Erythroblast (primary cell): ENCODE measurements at places on chromosomes 11 and 22.

DNA sequence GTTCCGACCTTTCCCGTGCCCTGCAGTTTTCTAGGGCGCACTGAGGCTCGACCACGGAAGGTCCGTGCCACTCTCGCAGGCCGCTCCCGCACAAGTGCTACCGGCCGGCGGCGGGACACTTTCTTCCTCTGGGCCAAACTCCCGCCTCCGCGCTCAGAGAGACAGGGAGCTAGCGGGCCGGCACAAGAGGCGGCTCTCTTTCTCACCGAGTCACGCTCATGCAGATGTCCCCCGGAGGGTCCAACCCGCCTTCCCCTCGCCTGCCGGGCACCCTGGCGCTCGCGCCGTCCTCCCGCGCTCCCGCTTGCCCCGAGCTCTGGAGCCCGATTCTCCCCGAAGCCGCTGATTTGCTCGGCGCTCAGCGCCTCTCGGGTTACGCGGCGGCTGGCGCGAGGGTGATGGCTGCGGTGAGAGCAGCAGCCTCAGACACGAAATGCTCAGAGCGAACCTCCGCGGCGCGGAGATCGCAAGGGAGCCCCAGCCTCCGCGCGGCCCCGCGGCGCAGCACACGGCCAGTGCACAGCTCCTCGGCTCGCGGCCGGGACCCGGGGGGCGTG is 1.0 kb downstream of the LMO1 start:
- DNase-seq = no peak

DNA sequence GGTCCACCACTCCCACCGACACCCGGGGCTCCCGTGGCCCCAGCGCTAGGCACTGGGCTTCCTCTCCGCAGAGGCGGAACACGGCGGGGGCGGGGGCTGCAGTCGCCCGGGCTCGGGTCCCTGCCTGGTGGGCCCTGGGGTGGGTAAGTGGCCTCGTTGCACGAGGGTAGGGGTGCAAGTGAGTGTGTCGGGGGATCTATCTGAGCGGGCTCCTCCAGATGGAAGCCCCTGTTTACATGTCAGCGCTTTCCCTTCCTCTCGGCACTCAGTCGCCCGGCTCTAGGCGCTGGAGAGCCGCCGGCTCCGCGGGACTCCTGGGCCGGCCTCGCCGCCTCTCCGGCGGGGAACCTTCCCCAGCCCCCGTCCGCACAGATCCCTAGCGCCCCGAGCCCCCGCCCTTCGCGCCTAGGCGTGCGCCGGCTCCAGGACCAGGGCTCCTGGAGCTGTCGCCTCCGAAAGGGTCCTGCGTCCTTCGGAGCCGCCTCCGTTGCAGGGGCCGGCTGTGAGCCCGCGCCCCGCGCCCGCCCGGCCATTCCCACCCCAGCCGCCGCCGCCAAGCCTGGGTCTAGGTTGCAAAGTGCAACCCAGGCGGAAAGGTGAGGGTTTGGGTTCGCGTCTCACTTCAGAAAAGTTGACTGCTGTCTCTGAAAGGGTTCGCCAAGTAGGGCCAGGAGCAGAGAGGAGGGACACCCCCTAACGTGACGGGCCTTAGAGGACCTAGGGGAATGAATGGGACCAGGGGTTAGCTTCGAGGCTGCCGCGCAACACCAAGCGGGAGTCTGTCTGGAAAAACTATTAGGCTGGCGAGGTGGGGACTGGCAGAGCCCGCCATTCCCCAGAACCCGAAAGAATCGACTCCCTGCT is 978 bp downstream of the FLI1 start:
- DNase-seq = no peak

- DNase-seq = no peak
These were observed 688.4 kb downstream of the CNTN5 start for GRCh38 chr11:99708928-99709672.

DNA sequence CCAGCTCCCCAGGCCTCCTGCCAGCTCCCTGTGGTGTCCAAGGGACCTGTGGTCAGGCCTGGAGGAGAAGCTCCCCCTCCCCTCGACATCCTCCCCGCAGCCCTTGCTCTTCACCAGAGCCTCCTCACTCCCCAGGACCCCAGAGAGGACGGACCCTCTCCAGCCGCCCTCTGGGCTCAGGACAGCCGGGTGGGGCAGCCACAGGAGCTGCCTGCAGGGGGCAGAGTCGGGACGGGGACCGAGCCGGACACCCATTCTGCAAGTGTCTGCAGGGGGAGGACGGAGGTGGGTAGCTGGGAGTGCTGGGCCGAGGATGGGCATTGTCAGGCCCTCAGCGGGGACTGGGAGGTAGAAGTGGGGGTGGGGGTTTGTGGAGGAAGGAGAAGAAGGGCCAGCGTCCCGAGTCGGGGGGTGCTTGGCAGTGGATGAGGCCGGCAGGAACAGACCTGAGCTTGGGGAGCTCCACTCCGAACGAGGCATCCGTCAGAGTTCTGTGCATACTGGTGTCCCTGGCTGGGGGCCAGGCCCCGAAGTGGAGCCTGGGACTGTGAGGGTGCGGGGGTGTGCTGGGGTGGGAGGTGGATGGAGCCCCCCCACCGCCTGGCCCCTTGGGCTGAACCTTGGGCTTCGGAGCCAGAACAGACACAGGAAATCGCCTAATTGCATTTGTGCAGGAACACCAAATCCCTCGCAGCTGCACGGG is 15.2 kb downstream of the PRR33 start:
- peak; percentile 28 for DNase-seq

- DNase-seq = no peak
These were observed 82.7 kb downstream of the GGT1 start for GRCh38 chr22:24685531-24686190.

- DNase-seq = peak; percentile 20
These were observed at the start of gene OSBP2 for GRCh38 chr22:30694640-30695350. TSS of gene OSBP2 (plus strand) at chr22:30694874. CDS start at chr22:30694910, 36 bp downstream.

DNA sequence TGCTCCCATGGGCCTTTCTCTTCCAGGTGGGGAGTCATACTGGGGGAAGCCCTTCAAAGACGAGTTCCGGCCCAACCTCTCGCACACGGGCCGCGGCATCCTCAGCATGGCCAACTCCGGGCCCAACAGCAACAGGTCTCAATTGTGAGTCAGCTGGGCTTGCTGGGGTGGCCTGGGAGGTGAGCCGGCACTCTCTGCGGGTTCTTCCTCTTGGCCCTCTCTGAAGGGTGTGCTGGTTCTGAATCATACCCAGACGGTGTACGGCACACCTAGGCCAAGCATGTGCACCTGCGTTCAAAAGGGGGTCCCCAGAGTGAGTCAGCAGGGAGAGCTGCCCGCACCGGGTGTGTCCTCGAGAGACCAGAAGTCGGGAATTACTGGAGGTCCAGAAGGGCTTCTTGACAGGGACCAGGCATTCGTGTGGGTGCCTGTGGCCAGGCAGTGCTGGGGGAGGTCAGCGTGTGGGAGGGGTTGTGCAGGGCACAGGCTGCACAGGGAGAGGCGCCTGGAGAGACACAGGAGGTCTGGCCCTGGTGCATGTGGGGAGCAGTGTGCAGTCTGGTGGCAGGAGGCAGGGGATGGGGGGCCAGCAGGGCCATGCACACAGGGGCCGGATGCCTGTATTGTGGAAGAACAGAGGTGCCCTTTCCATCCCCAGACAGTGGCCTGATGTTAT is 23.0 kb downstream of the PPIL2 start:
- no peak for DNase-seq
